ENCODE measurements at places on chromosomes 3 and 15.

DNA sequence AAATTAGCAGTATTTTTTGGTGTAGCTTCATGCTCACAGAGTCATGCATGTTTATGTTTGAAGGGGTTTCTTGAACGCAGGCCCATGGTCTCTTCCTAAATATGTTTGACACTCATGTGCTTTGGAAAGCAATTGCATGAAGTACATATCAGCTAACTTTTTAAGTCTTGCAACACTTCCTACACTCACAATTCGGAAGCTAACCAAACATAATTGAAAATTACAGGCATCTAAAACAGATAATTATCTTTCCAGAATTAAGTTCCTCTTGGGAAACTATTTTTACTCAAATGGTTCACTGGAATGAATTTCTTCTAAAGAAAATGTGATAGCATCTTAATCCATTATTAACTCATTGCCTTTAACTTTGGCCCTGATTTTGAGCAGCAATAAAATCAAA is 438.9 kb downstream of the RAP2B start:
- no peak for DNase-seq

GRCh38 chr3:24440760-24441464 is 53.7 kb downstream of the THRB start:
- DNase-seq: no peak

DNA sequence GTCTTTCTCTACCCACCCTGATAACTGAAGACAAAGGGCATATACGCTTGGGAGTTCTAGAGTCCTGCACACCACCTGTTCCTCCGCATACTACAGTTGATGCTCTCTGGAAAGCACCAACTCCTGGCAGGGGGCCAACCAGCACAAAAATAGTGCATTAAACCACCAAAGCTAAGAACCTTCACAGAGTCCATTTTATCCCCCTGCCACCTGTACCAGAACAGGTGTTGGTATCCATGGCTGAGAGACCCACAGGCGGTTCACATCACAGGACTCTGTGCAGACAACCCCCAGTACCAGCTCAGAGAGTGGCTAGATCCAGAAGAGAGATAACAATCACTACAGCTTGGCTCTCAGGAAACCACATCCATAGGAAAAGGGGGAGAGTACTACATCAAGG is 114.4 kb upstream of the POU1F1 start:
- no peak for DNase-seq

DNA sequence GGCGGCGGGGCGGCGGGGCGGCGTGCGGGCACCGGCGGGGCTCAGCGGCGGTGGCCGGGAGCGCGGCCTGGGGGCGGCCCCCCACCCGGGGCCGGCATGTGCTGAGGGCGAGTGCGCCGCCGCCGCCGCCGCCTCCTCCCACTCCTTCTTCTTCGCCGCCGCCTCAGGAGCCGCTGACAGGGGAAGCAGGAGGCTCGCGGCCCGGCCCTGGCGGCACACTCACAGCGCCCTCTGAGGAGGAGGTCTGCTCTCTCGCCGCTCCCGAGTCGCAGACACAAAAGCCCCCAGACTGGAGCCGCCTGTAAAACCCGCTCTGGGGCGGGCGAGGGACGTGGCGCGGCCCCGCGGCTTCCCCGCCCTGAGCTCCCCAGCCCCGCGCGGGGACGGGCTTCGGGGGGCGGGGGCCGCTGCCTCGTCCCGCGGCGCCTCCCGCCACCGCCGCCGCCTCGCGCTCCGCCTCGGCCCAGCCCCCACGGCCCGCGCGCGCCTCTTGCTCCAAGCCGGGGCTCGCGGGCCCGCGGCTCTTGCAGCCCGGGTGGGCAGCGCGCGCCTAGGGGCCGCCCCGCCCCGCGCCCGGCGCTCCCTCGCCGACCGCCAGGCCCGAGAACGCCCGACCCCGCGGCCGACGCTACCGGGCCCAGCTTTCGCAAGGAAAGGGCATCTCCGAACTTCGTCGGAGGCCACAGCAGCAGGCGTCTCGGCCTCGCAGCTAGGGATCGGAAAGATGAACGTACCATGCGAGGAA is at the start of gene PYGO1:
Gene PYGO1, minus strand, starts transcription at position 276 of the 745 bp plus-strand sequence. CDS start 462 bp downstream, outside the sequence.
- DNase-seq: peak; percentile 45

DNA sequence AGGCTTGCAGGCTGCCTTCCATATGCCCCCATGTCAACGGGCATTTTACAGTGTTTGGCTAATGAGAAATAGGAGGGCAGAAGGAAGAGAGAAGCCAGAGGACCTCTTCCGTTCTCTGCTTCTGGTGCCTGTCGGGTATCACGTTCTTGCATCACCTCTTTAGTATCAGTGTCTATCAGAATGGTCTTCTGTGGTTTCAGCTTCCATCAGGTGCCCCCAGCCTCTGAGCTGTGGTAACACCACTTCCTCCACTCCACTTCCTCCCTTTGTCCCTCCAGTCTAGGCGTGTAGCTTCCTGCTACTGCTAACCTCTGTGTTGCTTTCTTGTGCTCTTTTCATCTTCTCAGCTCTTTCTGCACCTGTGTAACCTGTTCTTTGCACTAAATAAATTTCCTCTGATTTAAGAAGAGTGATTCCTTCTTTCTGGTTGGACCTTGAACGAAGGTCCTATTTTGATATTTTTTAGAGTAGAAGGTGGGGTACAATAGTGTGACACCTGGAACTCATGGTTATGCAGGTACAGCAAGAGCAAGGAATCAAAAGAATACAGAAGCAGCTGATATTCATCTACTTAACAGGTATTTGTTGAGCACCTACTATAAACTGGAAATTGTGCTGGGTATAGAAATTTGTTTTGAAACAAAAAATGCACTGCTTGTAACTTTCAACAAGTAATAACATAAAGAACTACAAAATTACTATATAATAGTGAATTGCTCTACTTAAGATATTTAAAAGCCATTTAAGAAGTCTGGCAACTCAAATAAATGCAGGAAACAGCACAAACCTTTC is 27.4 kb upstream of the FOXB1 start:
- DNase-seq: peak; percentile 34

GRCh38 chr15:57504599-57504940 is 87.1 kb upstream of the MYZAP start:
- no peak for DNase-seq

GRCh38 chr3:39637807-39638206 is 170.3 kb downstream of the MOBP start:
- DNase-seq: no peak

DNA sequence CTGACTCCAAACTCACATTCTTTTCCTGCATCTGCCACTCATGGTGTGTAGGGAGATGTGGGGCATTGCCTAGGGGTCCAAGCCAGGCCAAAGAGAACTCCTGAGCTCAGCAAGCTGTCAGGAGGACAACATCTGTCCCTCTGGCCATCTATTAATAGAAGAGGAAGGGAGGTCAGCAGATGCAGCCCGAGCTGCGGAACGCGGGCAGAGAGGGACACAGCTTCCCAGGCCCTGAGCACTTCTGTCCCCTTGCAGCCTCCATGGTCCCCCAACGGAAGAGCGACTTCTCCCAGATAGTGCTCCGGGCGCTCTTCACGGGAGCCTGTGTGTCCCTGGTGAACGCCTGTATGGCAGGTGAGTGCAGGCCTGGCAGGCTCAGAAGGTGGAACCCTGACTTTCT is 37.3 kb upstream of the PDE8A start:
- no peak for DNase-seq

GRCh38 chr15:56492791-56493555 is 28.0 kb upstream of the MNS1 start:
- no peak for DNase-seq

- peak; percentile 76 for DNase-seq
These were observed at the start of gene TMEM158 for GRCh38 chr3:45226206-45226915. TSS of gene TMEM158 (minus strand) at chr3:45226287. CDS start at chr3:45226027, 260 bp downstream.

DNA sequence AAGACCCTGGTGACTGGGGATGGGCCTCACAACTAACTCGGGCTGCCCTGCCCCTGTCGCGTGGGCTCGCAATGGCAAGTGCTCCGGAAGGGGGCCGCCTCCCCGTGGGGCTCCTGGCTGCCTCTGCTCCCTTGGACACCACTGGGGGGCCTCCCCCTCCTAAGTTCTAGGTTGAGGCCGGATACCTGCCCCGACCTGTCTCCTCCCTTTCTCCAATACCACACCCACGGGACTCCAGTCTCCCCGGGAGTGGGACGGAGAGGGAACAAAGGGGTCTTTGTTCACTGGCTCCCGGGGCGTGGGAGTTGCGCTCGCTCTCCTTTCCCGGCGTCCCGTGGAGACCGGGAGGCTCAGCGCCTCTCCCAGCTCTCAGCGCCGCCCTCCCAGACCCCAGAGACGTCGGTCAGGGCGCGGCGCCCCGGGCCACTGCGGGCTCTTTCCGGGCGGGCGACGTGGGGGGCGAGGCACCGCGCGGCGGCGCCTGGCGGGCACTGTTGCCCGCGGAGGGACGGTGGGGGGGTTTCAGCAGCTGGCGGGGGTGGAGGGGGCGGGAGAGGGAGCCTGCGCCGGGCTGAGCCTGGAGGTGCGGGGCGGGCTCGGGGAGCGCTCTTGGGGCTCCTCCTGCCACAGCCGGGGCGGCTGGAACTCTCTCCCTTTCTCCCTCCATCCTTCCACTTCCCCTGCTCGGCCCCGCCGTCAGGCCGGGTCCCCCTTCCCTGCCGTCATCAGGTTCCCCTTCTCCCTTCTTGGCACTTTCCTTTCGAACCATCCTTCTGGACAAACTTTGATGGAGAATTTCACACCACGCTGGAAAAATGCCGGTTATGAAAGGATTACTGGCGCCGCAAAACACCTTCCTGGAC is at the start of gene KCNH8:
Gene KCNH8, plus strand, starts transcription at position 606 of the 863 bp plus-strand sequence. Its CDS starts 210 bp downstream, at position 816.
- peak; percentile 20 for DNase-seq

DNA sequence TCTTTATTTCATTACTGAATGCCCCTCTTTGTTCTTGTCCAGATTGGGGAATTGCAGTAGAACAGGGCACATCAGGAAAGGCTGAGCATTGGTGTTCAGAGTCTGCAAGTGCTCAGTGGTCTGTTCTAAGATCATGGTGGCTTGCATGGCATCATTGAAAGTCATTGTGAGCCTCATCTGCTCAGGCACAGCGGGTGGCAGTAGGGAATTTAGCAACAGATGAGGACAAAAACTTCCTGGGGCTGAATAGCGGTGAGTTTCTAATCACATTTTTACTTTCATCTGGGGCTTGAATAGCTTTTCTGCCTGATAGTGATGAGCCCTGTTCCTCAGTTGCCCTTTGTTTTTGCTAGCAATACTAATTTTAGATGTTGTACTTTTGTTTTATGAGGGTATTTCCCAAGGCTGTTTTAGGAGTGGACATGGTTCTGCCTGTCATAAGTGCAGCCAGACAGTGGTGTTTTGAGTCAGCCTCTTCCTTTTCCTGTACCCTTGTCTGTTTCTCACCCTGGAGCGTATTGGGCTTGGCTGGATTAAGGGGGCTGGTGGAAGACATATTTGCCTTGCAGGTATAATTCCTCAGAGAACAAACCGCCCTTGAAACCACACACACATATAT is 127.2 kb upstream of the IL12A start:
- no peak for DNase-seq

GRCh38 chr3:901953-902778 is 190.7 kb upstream of the CNTN6 start:
- DNase-seq: no peak

- no peak for DNase-seq
These were observed 5.8 kb upstream of the GLCE start for GRCh38 chr15:69154684-69155083.

DNA sequence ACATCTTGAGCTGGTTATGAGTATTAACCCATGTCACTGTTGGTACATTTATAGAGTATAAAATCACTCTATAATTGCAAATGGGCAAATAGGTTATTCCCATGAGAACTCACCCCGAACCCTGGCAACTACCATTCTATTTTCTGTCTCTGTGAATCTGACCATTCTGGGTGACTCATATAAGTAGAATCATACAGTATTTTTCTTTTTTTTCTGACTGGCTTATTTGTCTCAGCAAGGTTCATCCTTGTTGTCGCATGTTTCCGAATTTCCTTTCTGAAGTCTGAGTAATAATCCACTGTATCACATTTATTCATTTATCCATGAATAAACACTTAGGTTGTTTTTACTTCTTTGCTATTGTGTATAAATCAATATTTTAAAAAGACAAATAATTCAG is 59.9 kb upstream of the CHRM5 start:
- DNase-seq: no peak

DNA sequence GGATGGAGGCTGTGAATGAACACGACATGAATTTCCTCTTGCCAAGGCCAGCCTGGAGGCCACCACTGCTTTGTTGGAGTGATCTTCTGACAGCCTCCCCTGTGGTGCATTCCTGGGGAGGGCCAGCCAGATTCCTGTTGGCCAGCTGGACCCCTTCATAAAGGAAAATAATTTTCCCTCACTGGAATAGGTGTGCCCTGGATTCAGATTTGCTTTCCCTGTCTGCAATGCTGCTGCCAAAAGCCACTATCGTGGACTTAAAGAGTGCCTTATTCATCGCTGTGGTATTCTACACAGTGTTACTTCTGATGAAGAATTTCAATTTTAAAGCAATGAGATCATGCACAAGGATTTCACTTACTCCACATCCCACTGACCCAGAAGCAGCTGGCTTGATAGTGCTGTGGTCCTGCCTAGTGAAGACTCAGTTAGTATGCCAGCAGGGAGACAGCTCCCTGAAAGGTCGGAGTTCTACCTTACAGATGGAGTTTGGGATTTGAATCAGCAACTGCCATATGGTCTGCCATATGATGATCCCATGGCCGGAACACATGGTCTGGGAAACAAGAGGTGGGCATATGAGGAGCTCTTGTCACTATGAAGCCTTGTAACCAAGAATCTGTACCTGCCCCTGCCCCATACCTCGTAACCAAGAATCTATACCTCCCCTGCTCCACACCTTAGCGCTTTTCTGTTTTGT is 145.2 kb downstream of the KLF13 start:
- DNase-seq: no peak

DNA sequence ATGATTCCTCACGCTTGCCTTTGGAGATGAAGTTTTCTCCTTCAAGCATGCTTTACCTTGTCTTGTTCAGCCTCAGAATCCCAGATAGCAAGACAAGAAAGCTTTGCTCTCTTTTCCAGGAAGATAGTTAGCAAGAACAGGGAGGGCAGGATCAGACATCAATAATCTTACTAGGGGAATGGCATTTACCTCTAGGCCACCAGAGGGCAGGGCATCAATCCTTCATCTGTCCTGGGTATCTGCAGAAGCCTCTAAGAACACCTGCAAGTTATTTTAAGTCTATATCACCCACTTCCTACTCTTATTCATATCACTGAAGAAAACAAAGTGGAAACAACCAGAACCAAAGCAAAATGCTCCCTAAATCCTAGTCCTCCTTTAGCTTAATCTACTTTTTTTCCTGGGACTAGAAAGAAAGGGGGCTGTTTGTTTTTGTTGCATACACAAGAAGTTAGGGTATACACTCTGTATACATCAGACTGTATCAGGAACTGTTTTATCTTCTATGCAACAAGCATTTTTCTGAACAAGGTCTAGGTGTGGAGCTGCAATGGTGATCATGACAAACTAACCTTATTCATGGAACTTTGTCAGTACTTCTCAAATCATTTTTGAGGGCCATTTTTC is 862.5 kb downstream of the CADM2 start:
- DNase-seq: no peak

DNA sequence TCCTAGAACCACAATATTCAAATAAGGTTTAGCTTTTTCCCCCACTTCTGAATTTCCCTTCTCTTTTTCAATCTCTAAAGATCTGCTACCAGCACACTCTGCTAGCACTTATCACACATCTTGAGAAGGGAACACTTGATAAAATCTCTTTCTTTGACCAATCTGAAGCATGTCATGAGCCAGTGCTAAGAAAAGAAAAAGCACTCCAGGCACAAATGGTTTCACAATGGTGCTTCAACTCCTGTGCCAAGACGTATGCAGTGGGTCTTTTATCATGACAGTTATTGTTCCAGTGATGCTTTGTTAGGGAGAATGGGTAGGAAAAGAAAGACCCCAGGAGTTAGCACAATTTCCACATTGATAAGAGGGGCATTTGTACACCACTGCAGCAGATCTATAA is 248.4 kb downstream of the ZNF385D start:
- DNase-seq: no peak
